CD4-positive, alpha-beta T cell (primary cell): ENCODE measurements at places on chromosomes 6 and 20. TPM values are rescaled to one million over a fixed set of nuclear protein-coding genes. Genes with fewer than 3 reads are reported as not detected.

FOXF2 gene
- not detected for total RNA-seq

ZBP1 gene
- total RNA-seq, result 40.1 TPM

MYH7B gene
- total RNA-seq, result 0.53 TPM

SUMO4 gene
- total RNA-seq, result 8.7 TPM

SLC35F1 gene
- total RNA-seq, result not detected

RUNX2 gene
- total RNA-seq, result 17.5 TPM

MUC21 gene
- not detected for total RNA-seq

FAM209B gene
- total RNA-seq, result 3.1 TPM

DNAH8 gene
- 0.03 TPM for total RNA-seq

REM1 gene
- total RNA-seq, result not detected

SPAG4 gene
- total RNA-seq, result 17.1 TPM

STMND1 gene
- not detected for total RNA-seq

DEFB127 gene
- total RNA-seq, result not detected

UST gene
- total RNA-seq, result 1.9 TPM

FHL5 gene
- not detected for total RNA-seq

HEY2 gene
- 0.30 TPM for total RNA-seq
